ENCODE measurements at places on chromosomes 4 and X.

DNA sequence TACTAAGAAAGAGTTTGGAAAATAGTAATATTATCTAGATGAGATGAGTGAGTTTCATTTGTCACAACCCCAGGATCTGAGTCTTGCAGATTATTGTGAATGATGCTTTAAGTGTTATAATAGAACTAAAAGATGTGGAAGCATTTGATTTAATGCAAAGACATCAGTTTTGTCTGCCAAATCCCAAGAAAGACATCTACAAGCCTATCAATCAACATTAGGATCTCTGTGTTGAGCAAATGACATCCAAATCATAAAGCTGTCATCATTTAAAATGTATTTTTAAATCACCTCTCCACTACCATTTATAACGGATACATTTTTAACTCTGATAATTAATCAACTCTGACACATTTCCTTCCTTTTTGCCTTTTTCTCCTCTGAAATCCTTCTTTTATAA, 310.8 kb upstream of the SLIT2 start:
- DNase-seq, result no peak

DNA sequence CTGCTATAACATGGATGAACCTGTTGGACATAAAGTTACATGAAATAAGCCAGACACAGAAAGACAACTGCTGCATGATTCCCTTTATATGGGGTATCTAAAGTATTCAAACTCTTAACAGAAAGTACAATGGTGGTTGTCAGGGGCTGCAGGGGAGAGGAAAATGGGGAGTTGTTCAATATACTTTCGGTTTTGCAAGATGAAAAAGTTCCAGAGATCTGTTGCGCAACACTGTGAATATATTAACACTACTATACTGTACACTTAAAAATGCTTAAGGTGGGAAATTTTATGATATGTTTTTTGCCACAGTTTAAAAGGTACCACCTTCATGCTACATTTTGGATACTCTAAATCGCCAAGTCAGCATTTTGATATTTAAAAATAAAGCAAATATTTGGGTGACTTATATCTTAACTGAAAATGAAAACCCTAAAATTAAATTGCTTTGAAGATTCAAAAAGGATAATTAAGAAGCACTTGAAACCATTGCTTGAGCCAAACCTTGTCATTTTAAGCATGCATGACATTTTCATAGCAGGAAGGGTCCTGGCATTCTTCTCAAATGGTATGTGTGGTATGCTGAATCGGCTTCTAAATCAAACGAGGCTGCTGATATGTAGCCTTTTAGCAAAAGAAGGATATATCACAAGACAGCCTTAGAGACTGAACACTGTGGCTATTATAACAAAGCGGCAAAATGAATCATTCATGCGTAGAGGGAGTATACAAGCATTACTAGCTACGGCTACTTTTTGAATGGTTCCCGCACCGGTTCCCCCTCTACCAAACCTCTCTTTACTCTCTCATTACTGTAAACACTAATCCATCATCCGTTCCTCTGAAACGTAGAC, 607.1 kb upstream of the DIPK2B start:
- peak; percentile 43 for DNase-seq

DNA sequence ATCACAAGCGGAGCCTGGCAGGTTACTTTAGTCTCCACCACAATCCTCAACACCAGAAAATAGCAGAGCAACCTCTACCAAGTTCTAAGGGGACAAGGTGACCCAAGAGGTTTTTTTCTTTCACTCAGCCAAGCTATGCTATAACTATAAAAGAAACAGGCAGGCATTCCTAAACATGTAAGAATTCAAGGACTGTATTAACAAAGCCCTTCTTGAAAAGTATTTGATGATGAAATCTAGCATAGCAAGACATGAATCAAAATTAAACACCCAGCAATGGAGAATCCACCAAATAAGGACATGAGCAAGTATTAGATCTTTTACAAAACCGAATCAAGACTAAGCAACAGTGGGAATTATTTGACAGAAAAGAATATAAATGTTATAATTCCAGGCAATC, 25.7 kb upstream of the C1QTNF7 start:
- DNase-seq, result no peak

DNA sequence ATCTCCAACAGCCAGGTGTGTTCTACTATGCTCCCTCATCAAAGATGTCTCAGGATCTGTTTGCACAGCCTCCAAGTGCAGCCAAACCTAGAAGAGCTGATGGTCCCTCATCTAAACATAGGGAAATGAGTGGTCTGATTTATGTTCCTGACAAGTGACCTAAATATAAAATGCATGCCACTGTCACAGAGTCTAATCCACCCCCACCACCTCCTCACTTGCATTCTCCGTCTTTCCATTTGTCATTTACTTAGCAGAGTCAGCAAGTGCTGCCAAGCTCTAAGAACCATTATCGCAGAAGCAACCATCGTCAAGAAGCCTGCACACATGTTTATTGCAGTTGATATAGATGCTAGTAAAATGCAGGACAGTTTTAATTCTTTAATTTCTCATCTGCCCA, 33.1 kb upstream of the VCX3A start:
- no peak for DNase-seq

DNA sequence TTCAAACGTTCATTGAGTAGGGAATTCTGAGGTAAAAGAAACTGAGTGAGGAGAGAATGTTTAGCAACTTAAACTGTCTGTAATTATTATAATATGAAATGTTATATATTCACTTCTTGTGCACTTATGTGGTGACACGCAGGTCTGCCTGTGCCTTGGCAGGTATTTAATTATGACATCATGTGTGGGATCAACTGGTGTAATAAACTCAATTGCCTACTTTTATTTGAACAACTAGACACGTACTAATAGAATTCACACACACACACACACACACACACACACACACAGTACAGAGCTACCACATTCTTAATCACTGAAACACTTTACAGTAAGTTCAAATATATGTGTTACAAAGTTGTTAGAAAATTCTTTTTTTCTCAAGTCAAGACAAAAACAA, 20.7 kb upstream of the SLC25A31 start:
- no peak for DNase-seq

GRCh38 chr4:150164055-150164454, 85.8 kb downstream of the DCLK2 start:
- DNase-seq, result no peak

DNA sequence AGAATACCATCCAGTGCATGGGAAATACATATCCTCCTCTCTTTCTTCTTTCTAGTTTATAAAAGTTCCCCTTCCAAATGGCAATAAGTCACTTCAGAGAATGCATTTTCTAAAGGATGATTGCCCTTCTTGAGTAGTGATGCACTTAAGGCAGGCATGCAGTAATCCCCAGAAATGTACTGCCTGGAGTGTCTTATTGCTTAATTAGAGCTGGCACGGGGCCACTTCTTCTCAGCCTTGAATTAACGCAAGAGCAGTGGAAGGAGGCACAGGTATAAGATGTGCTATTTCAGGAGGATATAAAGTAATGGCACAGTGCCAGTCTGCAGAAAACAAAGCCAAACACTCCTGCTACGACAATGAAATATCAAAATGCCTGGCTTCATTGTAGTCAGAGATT, 371.4 kb upstream of the FAM241A start:
- DNase-seq, result no peak

DNA sequence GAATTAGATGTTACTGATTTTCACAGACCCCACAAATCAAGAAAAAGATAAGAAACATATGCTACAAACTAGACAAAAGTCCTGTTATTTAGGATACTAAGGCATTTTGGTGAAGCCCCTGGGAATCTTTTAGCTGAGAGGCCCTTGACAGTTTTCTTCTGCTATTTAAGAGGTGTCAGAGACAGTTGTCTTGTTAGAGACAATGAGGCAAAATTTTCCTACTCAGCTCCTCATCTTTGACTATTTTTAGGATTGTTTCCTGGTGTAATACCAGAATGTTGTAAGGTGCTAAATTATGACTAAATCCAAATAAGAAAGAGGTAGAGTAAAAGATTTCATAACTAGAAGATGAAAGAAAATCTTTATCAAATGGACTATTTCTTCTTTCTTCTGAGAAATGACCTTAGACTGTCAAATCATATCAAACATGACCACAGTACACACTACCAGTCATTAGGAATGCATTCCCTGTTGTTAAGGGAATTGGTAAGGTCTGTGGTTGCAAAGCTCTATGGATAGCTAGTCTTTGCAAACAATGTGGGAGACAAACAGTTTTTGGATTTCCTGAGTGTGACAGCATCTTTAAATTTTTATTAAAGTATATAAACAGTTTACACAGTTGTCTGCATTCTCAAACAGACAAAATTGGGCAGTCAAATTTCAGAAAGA, 926.1 kb downstream of the ADGRL3 start:
- DNase-seq, result no peak

GRCh38 chr4:139746431-139747171, 81.0 kb downstream of the MGST2 start:
- DNase-seq, result no peak

GRCh38 chr4:16250661-16251365, 24.5 kb upstream of the TAPT1 start:
- DNase-seq, result no peak

- no peak for DNase-seq
Observed at GRCh38 chr4:18981234-18981615, 959.7 kb upstream of the LCORL start.

GRCh38 chr4:13328591-13328990, 155.5 kb downstream of the RAB28 start:
- DNase-seq, result no peak

DNA sequence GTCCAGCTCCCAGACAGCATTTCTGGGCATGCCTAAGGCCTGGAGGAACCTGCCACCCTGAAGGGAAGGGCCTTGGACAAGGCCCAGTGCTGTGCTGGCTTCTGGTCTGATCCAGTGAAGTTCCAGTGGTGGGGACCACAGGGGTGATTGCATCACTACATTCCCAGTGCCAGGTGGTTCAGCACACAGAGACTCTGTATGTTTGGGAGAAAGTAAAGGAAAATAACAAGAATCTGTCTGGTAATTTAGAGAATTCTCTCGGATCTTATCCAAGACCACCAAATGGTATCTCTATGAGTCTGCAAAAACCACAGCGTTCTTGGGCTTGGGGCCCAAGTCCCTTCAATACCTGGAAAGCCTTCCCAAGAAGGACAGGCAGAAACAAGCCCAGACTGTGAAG, 131.8 kb upstream of the MAD2L1 start:
- DNase-seq, result no peak

DNA sequence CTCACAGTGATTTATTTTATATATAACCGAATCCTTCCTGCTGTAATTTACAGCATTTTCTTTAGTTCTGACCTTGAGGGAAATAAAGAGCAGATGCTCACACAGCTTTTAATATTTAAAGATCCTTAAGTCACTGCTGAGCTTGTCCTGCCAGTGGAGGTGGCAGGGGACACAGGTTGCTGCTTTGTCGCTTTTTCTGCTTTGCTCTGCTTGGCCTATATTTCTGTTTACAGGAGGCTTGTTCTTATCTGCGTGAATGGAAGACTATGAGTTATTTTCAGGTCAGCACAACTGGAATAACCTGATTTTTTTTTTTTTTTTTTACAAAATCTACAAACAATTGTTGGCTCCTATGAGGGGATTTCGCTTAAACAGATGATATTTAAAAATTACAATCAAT, 2.3 kb downstream of the TXK start:
- no peak for DNase-seq

- DNase-seq, result no peak
Observed at GRCh38 chr4:148076964-148077363, 345.1 kb downstream of the ARHGAP10 start.
